Thoracic aorta (tissue), 2 donors: ENCODE measurements at places on chromosomes 2 and 18. TPM values are rescaled to one million over a fixed set of nuclear protein-coding genes. Genes with fewer than 3 reads are reported as not detected.

The IL18RAP gene
- 32.1 TPM for total RNA-seq

The OBSL1 gene
- 88.7 TPM for total RNA-seq

The MERTK gene
- total RNA-seq = 47.1 TPM

The FBXO11 gene
- 53.8 TPM for total RNA-seq

The FRZB gene
- 140 TPM for total RNA-seq

The CABLES1 gene
- 28.7 TPM for total RNA-seq

The FSHR gene
- not detected for total RNA-seq

The ALKAL2 gene
- total RNA-seq = 11.3 TPM

GRCh38 chr2:102159295-102159694 is 16.7 kb downstream of the IL1R1 start:
- peaks cover 33% of the 10 kb centered on the region for H3K36me3 ChIP-seq
- no peak overlapping the region for H3K4me3 ChIP-seq
- H3K27ac ChIP-seq = no peak overlapping the region
- DNase-seq = no peak
- peaks cover 8% of the 10 kb centered on the region for H3K4me1 ChIP-seq
- no peaks in the 10 kb centered on the region for H3K27me3 ChIP-seq

GRCh38 chr2:163185160-163185559 is 346.6 kb upstream of the KCNH7 start:
- no peaks in the 10 kb centered on the region for H3K27me3 ChIP-seq
- no peak for DNase-seq
- no peaks in the 10 kb centered on the region for H3K36me3 ChIP-seq

DNA sequence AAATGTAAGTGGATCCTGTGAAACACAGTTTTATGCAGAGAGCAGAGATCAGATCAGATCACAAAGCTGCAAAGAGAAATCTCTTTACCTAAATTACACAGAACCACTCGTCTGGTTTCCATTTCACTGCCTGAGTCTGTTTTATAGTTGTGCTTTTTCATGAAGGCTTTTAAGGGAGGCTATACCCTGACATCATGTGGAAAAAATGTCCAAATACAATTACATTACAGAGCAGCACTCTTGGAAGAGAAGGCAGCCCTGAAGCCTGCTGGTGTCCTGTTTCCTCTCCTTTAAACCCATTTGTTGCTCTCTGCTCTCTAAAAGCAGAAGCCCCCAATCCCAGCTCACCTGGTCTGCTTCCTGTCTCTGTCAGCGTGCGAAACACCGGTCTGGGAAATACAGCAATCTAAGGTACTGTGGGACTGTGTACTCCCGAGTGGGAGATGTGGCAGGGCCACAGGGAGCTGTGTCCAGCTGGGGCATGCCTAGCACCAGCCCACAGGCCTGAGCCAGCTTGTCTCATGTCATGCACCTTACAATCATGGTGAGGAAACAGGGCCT is 24.8 kb upstream of the ZFP36L2 start:
- no peak for DNase-seq
- H3K27ac ChIP-seq = peak overlapping the region; percentile 80
- peaks cover 4% of the 10 kb centered on the region for H3K4me1 ChIP-seq
- H3K27me3 ChIP-seq = no peaks in the 10 kb centered on the region
- H3K4me3 ChIP-seq = no peak overlapping the region

DNA sequence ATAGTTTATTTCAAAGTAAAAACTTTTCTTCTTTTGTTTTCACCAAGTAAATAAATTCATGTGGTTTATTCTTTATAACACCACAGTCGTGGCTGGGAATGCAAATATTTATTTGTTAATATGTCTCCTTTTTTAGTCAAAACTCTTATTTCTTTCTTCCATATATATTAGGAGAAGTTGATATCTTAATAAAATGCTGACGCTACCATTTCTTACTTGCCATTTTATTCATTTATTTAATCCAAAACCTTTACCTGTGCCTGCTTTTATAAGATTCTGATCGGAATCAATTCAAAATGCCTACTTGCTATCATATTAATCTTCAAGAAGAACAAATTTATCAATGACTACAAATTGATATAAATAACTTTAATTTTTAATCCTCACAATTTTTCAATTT is 362.9 kb upstream of the FSIP2 start:
- no peaks in the 10 kb centered on the region for H3K27me3 ChIP-seq
- no peak for DNase-seq
- H3K4me1 ChIP-seq = no peaks in the 10 kb centered on the region
- H3K27ac ChIP-seq = no peak overlapping the region

DNA sequence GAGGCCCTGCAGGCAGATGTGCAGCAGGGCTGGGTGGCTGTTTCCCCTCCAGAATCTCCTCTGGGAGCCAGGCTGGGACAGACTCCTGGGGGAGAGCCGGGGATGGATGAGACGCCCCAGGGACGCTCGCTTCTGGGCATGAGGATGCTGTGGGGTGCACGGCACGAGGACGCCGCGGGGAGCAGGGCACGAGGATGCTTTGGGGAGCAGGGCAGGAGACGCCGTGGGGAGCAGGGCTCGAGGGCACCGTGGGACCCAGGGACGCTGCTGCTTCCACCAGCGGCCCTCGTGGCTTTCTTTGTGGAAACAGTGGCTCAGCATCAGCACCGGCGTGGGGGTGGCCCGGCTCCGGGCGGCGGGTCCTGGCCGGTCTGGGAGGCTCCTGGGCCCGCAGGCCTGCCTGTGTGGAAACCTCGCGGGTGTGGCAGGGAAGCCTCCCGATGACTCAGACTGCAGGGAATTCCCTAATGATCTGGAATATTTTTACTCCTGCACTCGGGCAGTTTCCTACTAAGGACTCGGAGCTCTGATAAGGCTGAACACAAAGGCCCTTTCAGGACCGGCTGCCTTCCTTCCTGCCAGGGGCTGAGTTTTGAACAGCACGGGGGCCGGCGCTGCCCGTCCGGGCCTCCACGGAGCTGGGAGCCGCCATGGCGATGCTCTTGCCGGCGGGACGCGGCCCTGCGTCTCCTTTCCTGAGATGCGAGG is 62.6 kb downstream of the NFATC1 start:
- peak; percentile 26 for DNase-seq
- no peaks in the 10 kb centered on the region for H3K27me3 ChIP-seq
- H3K36me3 ChIP-seq = peaks cover 13% of the 10 kb centered on the region
- peak overlapping the region; percentile 10 for H3K27ac ChIP-seq
- peaks cover 7% of the 10 kb centered on the region for H3K4me1 ChIP-seq
- peak overlapping the region; percentile 65 for H3K4me3 ChIP-seq

DNA sequence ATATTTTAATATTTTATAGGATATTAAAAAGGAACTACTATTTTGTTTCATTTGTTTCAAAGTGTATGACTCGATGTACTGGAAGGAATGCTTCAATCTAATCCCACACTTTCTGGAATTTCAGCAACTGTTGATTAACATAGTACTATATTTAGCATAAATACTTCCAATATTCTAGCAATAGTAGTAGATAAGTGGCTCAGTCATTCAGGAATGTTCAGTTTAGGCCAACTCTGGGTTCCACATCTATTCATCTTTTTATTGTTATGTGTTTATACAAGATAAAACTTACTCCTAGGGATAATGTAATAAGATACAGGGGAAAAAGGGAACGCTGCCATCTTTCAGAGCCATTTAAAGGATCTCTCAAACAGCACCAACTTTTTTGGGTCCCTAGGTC is 22.3 kb upstream of the ORC2 start:
- H3K27ac ChIP-seq = no peak overlapping the region
- H3K27me3 ChIP-seq = no peaks in the 10 kb centered on the region
- H3K4me1 ChIP-seq = no peaks in the 10 kb centered on the region
- peaks cover 31% of the 10 kb centered on the region for H3K36me3 ChIP-seq
- DNase-seq = no peak

DNA sequence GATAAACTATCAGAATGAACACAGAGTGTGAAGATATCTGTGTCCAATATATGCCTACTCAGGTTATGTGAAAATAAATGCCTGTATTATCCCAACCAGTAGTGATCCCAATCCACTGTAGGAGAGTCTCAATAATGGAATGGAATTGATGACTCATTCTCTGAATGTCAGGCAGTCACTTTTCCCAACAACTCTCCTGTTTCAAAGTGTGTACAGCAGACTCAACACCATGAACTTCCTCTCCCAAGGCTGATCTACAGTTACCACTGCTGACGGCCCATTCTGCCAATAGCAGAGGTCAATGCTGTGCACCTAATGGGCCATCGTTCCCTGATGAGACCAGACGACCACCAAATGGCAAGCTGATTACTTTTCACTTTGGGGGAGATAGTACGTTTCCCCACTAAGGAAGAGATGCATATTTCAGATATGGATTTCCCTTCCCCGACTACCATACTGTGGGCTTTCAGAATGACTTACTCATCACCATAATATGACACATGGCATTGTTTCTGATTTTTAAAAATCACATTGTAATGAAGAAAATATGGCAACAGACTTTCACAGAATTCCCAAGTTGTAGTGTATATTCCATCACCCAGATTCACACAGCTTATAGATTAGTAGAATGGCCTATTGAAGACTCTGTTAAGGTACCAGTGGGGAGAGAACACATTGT is 601.7 kb upstream of the VRK2 start:
- no peak overlapping the region for H3K27ac ChIP-seq
- no peaks in the 10 kb centered on the region for H3K4me1 ChIP-seq
- no peak for DNase-seq

DNA sequence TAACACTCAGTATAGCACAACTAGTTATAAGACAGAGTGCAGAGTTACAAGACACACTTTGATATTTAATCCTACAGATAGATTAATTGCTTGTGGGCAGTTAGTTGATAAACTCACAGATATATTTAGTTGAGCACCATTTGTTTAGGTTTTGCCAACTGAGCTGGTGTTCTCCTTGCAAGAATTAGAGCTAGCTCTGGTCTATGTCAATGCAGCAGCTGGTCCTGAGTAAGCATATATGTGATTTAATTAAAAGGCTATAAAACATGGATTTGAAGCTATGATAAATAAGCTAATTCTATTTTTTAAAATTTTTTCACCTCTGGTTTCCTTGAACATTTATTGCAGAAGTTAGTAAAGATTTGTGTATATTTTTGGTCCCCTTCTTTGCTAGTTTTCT is 35.6 kb downstream of the GPD2 start:
- no peaks in the 10 kb centered on the region for H3K27me3 ChIP-seq
- H3K27ac ChIP-seq = no peak overlapping the region
- H3K36me3 ChIP-seq = no peaks in the 10 kb centered on the region
- H3K4me1 ChIP-seq = peaks cover 7% of the 10 kb centered on the region
- DNase-seq = no peak

DNA sequence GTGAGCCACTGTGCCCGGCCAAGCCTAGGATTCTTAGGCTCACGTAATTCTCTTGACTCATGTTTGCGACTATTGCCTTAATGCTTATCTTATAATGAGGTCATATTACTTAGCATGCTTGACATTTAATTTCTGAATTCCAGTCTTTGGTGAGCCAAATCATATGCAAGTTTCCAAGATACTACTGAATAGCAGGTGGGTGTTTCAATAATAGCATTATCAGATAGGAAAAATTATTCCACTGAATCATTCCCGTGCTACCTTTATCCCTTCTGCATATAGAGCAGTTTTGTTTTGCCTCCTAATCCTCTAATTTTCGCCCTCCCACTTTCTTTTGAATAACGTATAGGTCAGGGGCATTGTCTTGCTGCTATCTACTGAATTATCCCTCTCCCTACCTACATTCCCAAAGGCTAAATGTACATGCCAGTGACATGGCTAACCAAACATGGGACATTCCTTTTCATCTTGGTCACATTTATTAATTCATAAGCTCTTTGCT is 4.9 kb downstream of the DAW1 start:
- H3K27me3 ChIP-seq = no peaks in the 10 kb centered on the region
- no peak overlapping the region for H3K4me3 ChIP-seq
- H3K4me1 ChIP-seq = peaks cover 27% of the 10 kb centered on the region
- no peak for DNase-seq
- no peaks in the 10 kb centered on the region for H3K36me3 ChIP-seq

- H3K27me3 ChIP-seq = no peaks in the 10 kb centered on the region
- no peak overlapping the region for H3K4me3 ChIP-seq
- H3K27ac ChIP-seq = no peak overlapping the region
- no peaks in the 10 kb centered on the region for H3K36me3 ChIP-seq
These were observed 13.9 kb downstream of the SNTG2 start for GRCh38 chr2:964562-964961.

DNA sequence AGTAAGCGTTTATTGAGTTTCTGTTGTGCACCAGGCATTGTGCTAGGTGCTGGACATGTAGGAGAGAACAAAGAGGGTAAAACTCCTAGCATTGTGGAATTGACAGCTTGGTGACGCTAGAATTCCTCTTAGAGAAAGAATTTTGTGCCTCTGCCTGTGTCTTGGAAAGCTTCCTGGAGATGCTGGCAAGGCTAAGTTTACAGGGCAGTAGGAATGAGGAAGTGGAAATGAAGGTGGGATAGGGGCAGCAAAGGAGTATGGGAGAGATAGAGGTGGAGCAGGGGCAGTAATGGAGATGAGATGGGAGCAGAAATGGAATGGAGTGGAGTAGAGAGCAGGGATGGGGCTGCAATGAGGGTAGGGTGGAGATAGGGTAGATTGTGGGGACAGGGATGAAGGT is 29.8 kb downstream of the GPR39 start:
- no peak overlapping the region for H3K4me3 ChIP-seq
- DNase-seq = no peak
- no peaks in the 10 kb centered on the region for H3K36me3 ChIP-seq
- no peak overlapping the region for H3K27ac ChIP-seq

- DNase-seq = no peak
- no peaks in the 10 kb centered on the region for H3K4me1 ChIP-seq
- H3K27ac ChIP-seq = no peak overlapping the region
- no peak overlapping the region for H3K4me3 ChIP-seq
- H3K36me3 ChIP-seq = no peaks in the 10 kb centered on the region
These were observed 135.3 kb downstream of the TMEM163 start for GRCh38 chr2:134583462-134583861.

GRCh38 chr2:9118383-9118960 is 88.1 kb upstream of the ASAP2 start:
- H3K27me3 ChIP-seq = no peaks in the 10 kb centered on the region
- no peak overlapping the region for H3K27ac ChIP-seq
- H3K4me3 ChIP-seq = no peak overlapping the region
- H3K36me3 ChIP-seq = no peaks in the 10 kb centered on the region

GRCh38 chr2:223494496-223494895 is 107.7 kb downstream of the SCG2 start:
- H3K36me3 ChIP-seq = no peaks in the 10 kb centered on the region
- H3K4me3 ChIP-seq = no peak overlapping the region
- no peaks in the 10 kb centered on the region for H3K4me1 ChIP-seq
- no peak overlapping the region for H3K27ac ChIP-seq
- no peak for DNase-seq
- no peaks in the 10 kb centered on the region for H3K27me3 ChIP-seq

- H3K27me3 ChIP-seq = no peaks in the 10 kb centered on the region
- DNase-seq = peak; percentile 84
- H3K36me3 ChIP-seq = no peaks in the 10 kb centered on the region
- peak overlapping the region; percentile 38 for H3K4me3 ChIP-seq
These were observed 71.7 kb downstream of the HS1BP3 start for GRCh38 chr2:20578895-20579825.

GRCh38 chr2:177147093-177147694 is 65.4 kb upstream of the HNRNPA3 start:
- DNase-seq = no peak
- H3K27ac ChIP-seq = no peak overlapping the region
- no peak overlapping the region for H3K4me3 ChIP-seq
- H3K4me1 ChIP-seq = peaks cover 4% of the 10 kb centered on the region

GRCh38 chr18:48887905-48888772 is 62.6 kb downstream of the SMAD7 start:
- no peaks in the 10 kb centered on the region for H3K36me3 ChIP-seq
- DNase-seq = no peak
- no peak overlapping the region for H3K27ac ChIP-seq
- no peaks in the 10 kb centered on the region for H3K27me3 ChIP-seq

- H3K4me1 ChIP-seq = no peaks in the 10 kb centered on the region
- H3K27ac ChIP-seq = no peak overlapping the region
- H3K4me3 ChIP-seq = no peak overlapping the region
- no peaks in the 10 kb centered on the region for H3K27me3 ChIP-seq
- no peaks in the 10 kb centered on the region for H3K36me3 ChIP-seq
- no peak for DNase-seq
These were observed 239.0 kb downstream of the PHLPP1 start for GRCh38 chr18:62954366-62954765.
